SK-N-MC (cell line): ENCODE measurements at places on chromosomes 11 and 22.

DNA sequence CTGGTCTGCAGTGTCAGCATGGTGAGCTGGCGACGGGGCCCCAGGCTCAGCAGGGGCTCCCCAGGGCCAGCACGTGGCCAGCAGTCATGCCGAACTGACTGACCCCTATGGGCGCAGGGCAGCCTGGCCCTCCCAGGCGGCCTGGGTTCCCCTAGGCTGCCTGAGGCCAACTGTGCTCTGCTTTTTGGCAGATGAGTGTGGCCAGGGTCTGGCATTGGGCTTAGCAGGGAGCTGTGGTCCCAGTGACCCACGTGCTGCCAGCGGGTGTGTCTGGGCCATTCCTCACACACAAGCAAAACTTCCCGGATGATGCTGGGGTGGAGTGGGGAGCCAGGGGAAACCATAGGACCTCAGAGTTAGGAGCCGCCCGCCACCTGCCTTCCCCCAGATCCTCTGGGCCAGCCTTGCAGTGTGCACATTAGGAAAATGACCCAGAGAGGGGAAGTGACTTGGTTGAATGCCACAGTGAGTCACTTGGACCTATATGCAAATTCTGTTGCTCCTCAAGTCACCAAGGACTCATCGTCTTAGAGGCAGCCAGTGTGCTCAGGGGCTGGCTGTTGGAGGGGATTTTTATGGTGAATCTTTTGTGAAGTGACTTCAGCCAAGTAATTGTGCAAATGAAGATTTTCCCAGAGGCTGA lies 6.5 kb downstream of the ADORA2A start:
- no peak for DNase-seq

GRCh38 chr11:110299006-110299785 lies 2.8 kb upstream of the RDX start:
- DNase-seq: no peak

GRCh38 chr11:125180413-125181305 lies 16.1 kb downstream of the PKNOX2 start:
- DNase-seq: no peak

- no peak for DNase-seq
Measured at GRCh38 chr11:131943295-131943694, 572.9 kb downstream of the NTM start.

DNA sequence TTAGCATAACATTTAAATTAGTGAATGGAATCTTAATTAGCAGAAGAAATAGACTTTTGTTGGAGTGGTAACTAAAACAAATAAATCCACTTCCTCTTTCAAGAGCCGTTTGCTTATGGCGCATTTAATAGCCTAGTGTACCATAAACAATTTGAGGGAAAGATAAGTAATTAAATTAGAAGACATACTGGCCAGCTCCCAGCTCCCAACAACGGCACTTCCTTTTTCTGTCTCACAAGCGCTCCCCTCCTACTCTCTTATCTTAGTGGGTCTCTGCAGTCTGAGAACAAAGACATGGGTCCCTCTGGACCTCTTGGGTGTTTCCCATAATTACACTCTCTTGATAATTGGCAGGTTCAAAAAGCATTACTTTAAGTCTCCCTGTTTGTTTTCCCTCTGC lies 146.0 kb downstream of the OPCML start:
- no peak for DNase-seq

DNA sequence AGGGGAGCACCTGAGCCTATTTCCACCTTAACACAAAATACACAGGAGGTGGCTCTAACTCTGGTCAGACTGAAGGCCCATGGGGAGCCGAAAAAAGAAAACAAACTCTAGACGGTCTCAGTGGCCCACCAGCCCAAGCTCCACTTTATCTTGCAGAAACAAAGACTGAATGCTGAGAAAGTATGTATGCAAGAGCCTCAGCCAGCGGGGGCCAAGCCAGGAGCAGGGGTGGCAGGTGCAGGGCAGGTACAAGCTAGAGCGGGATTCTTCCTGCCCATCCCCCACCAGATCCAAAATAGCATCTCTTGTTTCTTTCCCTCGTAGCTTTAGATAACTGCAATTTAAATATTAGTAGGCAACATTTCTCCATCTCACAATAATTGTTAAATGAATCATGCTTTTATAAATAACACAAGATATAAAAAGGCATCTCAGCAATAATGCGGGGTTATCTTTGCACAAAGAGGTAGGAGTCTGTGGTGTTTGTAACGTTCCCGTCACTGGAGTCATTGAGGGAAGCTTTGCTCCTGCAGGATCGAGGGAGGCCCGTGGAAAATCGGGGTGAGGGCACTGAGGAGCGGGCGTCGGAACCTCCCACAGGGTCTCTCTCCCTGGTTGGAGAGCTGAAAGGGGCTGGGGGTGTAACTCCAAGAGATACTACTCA lies 418.0 kb downstream of the SHANK2 start:
- no peak for DNase-seq

- DNase-seq: no peak
Measured at GRCh38 chr22:27148886-27149470, 491.6 kb downstream of the MIAT start.

GRCh38 chr11:85665733-85666132 lies 804 bp upstream of the CREBZF start:
- DNase-seq: no peak

DNA sequence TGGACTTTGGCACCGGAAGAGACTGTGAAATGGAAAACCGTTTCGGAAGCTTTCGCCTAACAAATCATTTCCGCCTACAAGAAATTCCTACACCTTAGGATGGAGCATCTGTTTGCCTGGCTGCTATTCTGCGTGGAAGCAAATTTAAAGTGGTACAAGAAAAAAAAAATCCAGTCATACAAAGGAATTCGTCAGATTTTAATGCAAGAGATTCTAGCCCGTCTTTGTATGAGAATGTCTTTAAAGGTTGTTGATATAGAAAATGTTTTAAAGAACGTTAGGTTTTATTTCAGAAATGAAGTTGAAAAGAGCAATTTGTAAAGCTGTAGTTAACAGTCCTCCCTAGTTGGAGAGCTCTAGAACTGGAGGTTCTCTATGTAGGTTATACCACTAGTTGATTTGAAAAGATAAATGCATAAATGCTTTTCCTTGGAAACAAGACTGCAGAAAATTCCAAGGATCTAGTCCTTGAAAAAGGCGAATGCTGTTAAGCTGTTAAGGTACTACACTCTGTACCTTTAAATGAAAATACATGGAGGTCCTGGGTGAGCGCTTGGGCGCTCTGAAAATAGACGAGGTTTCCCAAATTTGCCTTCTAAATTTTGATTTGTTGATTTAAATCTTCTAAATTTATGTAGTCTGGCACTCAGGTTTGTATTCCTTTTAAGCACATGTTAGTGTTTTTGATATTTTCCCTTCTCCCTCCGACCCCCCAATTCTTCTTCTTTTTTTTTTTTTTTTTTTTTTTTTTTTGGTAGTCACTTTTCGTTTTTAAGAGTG lies 2.4 kb downstream of the NCR3LG1 start:
- DNase-seq: no peak

- no peak for DNase-seq
Measured at GRCh38 chr11:2186669-2187279, 15.2 kb upstream of the TH start.

- no peak for DNase-seq
Measured at GRCh38 chr11:66834943-66835342, 8.3 kb upstream of the RCE1 start.

DNA sequence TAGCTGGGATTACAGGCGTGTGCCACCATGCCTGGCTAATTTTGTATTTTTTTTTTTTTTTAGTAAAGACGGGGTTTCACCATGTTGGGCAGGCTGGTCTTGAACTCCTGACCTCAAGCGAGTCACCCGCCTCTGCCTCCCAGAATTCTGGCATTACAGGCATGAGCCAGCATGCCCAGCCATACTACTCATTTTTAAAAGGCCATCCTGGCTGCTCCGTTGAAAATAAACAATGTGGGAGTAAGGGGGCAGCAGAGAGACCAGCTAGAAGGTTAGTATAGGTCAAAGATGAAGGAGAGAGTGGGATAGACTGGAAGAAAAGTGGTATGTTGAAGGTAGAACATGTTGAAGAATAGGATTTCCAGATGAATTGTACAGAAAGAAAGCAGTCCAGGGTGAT lies 17.6 kb upstream of the LIN7C start:
- DNase-seq: no peak

GRCh38 chr22:49300951-49301397 lies 526.7 kb downstream of the BRD1 start:
- DNase-seq: no peak

DNA sequence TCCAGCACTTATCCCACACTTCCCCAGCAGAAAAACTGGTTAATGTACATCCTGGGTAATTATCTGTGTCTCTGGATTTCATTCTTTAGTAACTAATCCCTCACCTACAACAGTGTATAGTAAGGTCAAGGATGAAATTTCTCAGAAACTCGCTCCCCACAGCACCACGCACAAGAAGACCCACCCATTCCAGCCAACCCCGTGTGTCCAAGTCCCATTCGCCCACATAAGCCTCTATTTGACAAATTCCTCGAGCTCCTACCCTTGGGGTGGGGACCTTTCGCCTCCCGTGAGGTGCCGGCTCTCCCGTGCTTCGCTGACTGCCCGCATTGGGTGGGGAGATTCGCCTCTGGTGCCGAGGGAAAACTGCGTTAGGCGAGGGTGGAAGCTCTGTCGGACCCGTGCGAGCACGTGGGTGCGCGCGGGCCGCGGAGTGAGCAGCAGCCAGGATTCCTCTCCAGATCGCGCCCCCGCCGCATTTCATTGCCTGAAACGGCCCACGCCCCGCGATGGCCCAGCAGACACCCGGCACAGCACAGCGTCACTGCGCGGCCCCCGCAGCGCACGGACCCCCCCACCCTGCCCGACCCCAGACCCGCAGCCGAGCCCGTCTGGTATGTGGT lies 866 bp downstream of the EXPH5 start:
- no peak for DNase-seq

GRCh38 chr11:75839851-75840250 lies 24.8 kb downstream of the UVRAG start:
- no peak for DNase-seq

DNA sequence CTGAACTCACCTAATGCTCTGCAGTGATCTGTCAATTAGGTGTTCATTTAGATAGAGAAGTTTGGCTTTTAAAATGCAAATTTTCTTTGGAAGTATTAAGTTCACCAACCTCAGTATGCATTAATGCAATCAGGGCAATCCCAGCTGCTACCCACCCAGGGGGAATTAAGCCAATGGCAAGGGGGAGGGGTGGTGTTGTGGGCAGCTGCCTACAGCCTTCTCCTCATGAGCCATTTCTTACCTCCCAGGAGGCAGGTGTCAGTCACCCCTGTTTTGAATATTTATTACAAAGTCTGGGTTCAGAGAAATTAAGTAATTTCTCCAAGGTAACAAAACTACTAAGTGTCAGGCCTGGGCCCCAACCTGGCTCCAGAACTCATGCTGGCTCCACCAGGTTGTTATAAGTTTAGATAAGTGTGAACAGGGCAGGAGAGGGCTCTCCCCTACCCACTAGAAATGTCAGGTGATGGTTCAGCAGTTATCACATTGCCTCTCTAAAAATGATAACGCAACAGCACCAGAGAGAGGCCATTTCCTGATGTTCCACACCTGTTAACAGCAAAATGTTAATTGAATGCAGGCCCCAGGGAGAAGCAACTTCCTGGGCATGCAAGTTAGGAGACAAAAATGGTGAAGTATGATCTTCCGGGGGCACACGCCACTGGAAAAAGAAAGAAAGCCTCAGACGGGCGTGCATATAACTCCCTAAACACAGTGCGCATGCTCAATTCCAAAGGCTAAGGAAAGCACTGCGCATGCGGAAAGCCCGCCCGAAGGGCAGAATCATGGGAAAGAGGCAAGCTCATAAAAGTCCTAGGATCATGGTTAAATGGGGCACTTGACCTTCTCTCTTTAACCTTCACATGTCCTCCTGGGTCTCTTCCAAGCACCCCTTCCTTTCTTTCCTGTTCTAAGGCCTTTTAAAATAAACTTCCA lies 35.4 kb upstream of the GNAZ start:
- no peak for DNase-seq

DNA sequence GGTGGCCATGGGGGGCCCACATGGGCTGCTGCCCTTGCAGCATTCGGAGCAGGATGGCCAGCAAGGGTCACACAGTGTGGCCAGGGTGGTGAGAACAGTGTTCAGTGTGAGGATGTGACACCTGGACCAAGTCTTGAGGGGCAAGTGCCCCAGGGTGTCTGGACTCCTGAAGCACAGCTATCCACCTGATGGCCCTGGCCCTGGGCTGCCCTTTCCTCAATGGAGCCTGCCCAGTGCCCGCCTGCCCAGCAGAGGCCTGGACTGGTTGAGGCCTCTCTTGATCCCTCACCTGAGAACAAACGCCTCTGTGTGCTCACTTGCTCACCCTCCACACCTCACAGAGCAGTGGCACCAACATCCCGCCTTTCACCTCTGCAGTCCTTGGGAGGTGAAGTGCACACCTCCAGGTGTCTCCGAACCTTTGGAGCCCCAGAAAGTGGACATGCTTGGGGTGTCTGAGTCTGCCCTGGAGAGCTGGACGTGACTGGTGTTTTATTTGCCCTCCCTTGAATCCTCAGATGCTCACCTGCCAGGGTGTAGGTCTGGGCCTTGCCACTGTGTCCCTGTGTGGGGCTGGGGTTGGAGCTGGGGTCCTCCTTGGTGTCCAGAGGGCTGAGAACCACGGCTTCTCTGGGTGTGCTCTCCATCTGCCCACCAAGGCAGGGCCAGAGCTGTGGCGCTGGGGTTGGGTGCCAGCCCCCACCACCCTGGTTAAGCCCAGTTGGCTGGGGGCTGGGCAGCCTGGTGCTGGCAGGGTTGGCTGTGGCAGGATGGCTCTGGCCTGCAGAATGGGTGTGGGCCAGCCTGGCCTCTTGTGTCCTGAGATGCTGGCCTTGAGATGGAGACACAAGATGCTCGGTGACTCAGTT lies 3.8 kb upstream of the MUC2 start:
- DNase-seq: no peak

- peak; percentile 26 for DNase-seq
Measured at GRCh38 chr22:45537734-45538181, 35.1 kb downstream of the FBLN1 start.

- no peak for DNase-seq
Measured at GRCh38 chr22:48389916-48390315, 1437.8 kb downstream of the BRD1 start.

- no peak for DNase-seq
Measured at GRCh38 chr22:49543876-49544275, 283.8 kb downstream of the BRD1 start.

GRCh38 chr22:43185860-43186261 lies 1.1 kb downstream of the TTLL12 start:
- DNase-seq: no peak

- no peak for DNase-seq
Measured at GRCh38 chr11:2930704-2931419, 1.6 kb upstream of the PHLDA2 start.

GRCh38 chr22:38218661-38219622 lies 17.1 kb downstream of the MAFF start:
- DNase-seq: no peak

DNA sequence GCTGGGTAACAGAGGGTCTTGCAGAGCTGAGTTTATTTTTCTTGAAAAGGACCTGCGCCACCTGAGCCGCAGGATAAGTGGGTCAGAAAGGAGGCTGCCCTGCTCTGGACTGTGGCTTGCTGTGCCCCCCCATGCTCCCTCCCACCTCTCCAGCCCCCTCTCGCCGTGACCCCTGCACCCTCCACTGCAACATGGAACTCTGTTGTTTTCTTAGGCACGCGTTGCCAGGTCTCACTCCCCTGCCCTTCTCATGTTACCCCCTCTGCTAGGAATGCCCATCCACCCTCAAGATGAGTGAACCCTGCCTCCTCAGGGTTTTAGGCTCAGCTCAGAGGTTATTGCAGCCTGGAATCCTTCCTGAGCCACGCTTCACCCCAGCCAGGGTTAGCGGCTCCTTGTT lies 10.8 kb downstream of the ETS1 start:
- DNase-seq: no peak
